ENCODE measurements at places on chromosomes 1 and 21.

- DNase-seq: no peak
Measured at GRCh38 chr1:67573311-67573872, 111.6 kb upstream of the GADD45A start.

GRCh38 chr1:202160377-202160940, at the start of gene PTPN7:
PTPN7 (minus strand) TSS chr1:202160602; CDS start chr1:202159402, 1,200 bp downstream.
- no peak for DNase-seq

DNA sequence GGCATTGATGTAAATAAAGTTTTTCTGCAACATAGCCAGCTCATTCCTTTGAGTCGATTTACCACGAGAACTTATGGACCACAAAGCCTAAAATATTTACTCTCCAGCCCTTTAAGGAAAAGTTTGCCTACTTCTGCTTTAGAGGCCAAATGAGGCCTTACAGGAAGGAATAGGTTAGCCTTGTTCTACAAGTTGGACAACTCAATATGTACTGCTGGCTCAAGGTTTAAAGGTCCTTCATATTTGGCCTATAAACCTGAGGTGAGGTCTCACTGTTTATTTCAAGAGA, 144.5 kb upstream of the DNAH14 start:
- DNase-seq: no peak

GRCh38 chr1:99532276-99532580, 113.7 kb upstream of the PALMD start:
- DNase-seq: no peak

DNA sequence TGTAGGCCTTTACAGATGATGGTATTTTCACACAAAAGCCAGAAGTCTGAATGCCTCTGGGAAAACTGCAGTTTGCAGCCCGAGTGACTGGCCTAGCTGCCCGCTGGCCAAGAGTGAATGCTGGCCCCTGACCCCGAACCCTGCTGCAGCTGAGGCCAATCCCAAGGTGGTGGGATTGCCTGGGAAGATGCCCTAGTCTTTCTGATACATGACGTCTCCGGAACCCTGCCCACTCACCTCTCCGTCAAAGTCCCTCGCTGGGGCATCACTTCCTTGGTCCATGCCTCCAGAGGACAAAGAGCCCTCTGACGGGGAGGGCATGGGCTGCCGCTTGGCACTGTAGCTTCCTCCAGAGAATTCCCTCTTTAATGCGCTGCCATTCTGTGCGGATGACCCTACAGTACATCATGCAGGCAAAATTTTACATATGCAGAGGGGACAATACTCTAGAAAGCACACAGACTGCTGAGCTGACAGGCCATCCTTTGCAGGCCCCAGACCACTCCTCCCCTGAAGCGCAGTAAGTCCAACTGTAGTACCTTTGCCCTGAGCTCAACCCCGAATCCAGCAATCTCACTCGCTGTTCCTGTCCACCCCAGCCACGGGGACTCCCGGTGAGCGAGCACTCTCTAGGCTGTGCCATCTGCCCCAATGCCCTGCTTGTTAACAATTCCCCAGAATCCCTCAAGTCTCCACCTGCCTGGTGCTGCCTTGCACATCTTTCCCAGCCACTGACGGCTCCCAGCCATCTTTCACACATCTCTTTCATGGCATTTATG, 54.7 kb downstream of the COQ8A start:
- DNase-seq: no peak

DNA sequence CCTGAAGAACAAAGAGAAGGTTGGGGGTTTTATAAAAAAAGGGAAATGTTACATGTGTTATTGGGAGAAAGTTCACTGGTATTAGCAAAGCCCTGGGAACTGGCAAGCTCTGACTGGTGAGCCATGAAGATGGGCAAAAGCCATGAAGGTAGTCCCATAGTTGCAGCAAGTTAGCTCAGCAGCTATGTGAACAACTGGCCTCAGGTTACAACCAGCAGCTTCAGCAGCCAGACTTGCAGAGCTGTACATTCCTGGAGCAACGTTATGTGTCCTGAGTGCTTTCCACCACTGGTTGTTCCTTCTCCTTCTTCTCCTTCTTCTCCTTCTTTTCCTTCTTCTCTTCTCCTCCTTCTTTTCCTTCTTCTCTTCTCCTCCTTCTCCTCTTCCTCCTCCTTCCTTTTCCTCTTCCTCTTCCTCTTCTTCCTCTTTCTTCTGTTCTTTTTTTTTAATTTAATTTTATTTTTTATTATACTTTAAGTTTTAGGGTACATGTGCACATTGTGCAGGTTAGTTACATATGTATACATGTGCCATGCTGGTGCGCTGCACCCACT, 56.1 kb upstream of the TLR5 start:
- no peak for DNase-seq

DNA sequence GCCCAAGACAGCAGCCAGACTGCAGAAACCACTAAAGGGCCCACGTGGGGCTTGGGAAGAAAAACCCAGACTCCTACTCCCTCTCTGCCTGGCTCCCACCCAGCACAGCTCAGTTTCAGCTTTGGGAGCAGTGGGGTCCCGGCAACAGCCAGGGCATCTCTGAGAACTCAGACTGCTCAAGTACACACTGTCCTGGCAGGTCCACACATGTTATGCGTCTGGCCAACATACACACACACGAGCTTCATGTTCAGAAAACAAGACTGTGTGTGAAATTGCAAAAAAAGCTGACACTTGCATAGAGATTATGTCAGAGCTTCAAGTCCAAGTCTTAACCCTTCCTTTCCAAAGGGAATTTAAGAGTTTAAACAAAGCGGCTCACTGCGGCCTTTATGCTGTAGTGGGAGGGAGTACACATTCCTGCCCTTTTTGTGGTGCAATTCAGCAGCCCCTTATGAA, 136.6 kb upstream of the CD34 start:
- DNase-seq: peak; percentile 83

DNA sequence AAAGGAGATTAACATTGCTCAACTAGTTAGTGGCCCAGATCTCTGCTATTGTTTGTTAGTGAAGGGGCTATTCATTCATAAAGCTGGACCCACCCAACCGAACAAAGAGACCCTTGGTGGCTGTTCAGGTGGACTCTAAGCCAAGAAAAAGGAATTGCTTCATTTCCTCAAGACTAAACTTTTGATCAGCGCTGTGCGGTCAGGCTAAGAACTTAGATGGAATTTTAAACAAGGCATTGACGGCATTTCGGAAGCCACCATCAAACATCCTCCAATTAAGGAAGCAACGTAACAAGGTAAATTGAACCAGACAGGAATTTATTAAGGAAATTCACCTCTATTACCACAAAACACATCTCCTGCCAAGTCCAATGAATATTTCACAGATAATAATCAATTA, 19.9 kb upstream of the SHCBP1L start:
- DNase-seq: no peak

All from aorta (tissue), 5 donors.